ENCODE measurements at places on chromosomes 13 and 19.

DNA sequence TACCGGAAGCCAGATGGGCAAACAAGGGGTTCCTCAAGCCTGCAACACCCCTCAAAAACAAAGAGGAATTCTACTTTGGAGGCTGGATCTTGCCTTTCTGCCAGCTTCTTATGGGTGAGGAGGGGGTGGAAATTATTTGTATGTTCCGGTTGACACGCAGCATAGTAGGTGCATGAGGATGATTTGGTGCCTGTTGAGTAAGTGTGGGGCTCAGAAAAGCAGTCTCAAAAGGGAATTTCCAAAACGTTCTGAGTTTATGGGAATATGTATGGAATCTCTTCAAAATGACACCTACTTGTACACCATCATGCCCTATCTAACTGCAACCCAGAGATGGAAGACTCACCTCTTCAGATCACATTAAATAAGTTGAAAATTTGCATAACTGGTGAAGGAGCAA, 3.0 kb upstream of the TECR start:
- no peak for DNase-seq

DNA sequence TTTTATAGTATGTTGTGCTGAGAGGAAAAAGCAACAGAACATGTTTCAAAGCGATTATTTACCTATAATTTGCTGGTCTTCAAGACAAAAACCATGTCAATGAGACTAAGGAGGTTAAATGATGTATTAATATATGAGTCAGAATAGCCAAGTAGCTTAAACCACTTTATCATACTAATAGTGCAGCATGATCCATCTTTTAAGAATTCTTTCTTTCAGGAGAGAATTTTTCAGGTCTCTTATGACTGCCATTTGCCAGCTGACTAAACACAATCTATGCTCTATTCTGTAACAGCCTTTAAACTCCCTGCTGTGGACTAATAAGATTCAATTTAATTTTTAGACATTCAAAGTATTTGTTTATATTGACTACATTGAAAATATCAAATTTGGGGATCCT, 93.7 kb downstream of the TRPC4 start:
- DNase-seq = no peak

DNA sequence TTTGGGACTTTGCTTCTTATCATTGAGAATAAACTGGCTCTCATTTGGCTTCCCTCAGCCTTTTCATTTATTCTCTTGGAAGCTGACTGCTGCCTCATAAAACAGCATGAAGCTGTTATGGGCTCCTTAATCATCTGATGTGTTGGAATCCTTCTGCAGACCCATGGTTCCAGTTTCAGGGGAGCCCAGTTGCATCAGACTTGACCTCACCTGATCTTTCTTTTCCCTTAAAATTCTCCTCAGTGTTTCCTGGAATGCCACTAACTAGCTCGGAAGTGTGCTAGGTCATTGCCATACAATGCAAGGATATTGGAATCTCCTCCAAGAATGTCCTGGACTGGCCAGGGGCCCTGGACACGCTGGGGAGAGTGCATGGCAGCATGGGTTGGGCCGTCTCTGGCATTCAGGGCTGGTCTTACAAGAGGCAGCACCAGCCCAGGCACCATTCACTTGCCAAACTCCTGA, 158.7 kb downstream of the FLT1 start:
- peak; percentile 73 for DNase-seq

GRCh38 chr19:19524053-19524452, 4.7 kb upstream of the YJEFN3 start:
- DNase-seq = no peak

DNA sequence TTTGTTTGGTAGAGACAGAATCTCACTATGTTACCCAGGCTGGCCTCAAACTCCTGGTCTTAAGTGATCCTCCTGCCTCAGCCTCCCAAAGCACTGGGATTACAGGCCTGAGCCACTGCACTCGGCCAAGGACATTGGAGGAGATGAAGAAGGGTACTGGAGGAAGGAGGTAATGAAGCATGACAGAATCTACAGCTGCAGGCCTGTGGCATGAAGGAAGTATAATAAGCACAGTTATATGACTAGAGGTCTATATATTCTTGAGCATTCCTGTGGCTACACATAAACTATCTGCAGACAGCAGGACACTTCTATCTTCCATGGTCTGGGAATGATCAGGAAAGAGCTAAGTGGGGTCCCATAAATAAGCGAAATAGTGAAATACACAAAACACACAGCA, 18.2 kb downstream of the ZNF565 start:
- no peak for DNase-seq

DNA sequence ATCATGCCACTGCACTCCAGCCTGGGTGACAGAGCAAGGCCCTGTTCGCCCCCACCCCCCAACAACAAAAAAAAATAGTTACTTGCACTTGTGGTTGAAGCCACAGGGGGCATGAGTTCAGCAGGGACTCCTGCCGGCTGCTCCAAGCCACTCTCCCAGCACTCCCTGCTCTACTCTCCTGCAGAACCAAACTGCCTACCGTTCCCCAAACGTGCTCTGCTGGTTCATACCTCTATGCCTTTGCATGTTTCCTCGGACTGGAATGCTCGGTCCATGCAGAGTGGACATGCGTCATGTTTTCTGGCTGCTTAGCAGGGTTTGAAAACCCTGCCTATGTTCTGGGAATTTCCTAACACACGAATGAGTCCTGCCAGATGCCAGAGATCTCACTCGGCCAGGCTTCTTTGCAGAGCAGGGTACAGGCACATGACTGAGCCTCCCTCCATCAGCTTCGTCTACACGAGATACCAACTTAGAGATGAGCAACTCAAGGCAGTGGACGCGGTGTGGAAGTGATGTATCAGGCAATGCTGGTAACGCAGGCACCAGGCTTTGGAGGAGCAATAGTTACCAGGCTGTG, 8.5 kb upstream of the SLC25A15 start:
- DNase-seq = peak; percentile 12

- DNase-seq = no peak
These were observed 19.2 kb downstream of the RAB20 start for GRCh38 chr13:110542169-110542796.

DNA sequence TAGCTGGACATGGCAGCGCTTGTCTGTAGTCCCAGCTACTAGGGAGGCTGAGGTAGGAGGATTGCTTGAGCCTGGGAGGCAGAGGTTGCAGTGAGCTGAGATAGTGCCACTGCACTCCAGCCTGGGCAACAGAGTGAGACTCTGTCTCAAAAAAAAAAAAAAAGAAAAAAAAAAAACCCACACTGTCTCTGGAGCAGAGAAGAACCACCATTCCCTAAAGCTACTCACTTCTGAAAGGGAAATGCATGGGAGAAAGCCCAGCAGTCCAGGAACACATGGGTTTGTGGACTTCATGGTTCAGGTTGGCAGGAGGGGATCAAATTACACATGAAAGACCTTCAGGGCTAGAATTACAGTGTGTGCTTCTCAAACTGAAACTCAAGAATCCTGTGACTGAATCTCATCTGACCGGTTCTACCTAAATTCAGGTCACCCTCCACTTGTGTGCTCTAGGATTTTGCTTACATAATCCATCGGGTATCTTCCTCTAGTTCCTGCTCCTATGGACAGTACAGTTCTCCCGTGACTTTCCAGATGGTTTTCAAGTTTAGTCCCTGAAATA, 30.2 kb upstream of the CPB2 start:
- no peak for DNase-seq

DNA sequence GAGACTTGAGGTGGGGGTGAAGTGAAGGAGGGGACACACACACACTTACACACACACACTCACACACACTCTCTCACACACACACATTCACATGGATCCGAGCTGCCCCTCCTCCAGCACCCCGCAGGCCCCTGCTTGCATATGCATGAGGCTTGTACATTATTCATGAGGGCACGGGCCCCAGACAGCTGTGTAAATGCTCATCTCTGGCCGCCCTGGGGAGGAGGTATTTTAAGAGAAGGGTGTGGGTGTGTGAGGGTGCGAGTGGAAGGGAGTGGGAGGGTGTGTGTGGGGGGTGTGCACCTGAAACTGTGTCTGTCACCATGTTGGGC, 2.4 kb downstream of the NCAN start:
- no peak for DNase-seq

DNA sequence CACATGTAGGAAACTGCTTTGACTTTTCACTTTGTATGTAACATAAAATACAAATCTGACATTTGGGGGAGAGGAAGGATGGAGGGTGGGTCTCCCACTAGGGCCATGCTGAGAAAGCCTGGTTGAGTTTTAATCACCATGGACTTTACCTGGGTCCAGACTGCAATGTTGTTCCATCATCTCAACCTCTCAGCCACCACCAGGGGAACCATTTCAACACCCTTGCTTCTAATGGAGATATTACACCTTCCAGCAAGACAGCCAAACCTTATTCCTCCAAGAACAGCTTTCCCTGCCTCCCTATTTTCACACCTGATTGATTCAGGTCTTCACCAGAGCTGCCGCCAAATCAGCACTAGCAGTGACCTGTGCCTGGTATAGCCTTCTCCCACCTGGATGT, 56.0 kb downstream of the ZAR1L start:
- no peak for DNase-seq

- no peak for DNase-seq
These were observed 19.4 kb downstream of the IRS2 start for GRCh38 chr13:109767023-109767422.
